ENCODE measurements at places on chromosomes 4 and X. TPM values are rescaled to one million over a fixed set of nuclear protein-coding genes. Genes with fewer than 3 reads are reported as not detected.

- no peak for DNase-seq
Measured at GRCh38 chr4:72531322-72531721, 37.7 kb downstream of the ADAMTS3 start.

- peak; percentile 27 for DNase-seq
Measured at GRCh38 chr4:169530048-169530447, 82.3 kb downstream of the NEK1 start.

- no peak for DNase-seq
Measured at GRCh38 chr4:81751531-81752289, 280.0 kb upstream of the RASGEF1B start.

DNA sequence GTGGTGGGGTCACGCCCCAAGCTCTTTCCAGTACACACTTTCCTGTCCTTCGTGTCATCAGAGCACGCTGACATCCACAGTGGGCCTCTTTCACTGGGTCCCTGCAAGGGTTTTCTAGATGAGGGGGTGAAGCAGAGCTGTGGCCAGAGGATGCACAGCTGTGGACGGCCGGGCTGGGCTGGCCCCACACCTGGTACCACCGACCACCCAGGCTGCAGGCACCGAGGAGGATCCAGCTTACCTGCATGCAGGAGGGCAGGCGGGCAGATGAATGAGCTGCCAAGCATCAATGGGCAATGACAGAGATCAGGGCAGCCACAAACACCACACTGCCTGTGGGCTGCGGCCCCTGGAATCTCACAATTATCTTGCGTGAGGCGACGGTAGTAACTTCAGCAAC, 9.5 kb upstream of the GRPEL1 start:
- DNase-seq, result no peak

DNA sequence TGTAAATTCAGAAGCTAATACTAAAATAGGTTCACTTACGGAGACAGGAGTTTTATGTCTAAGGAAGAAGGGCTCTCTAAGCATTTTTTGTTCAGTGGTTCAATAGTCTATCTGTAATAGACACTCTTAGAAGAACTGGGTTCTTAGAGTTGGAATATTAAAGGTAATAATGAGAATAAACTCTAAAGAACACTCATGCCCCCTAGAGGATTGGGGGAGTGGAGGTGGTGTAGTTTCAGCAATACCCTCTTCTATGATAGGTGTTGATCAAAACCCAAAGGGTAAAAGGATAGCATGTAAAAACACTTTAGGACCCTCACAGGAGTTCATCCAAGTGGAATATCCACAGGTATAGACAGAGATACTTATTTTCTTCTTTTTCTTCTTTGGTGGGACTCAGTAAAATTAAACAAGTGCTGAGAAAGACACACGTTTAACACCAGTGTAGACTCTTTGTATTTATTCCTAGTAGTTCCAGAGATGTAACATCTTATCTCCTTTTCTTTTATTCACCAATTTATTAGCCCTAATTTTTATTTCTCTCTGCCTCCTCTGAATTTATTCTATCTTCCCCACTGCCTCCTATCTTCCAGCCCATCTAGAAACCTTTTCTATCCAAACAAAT, 25.7 kb upstream of the MND1 start:
- DNase-seq, result peak; percentile 68

GLRA2 gene
- not detected for total RNA-seq
